ENCODE measurements at places on chromosomes 4 and X. TPM values are rescaled to one million over a fixed set of nuclear protein-coding genes. Genes with fewer than 3 reads are reported as not detected.

The CTSO gene
- total RNA-seq = 15.1 TPM

GRCh38 chr4:150799207-150799606 lies 215.9 kb downstream of the LRBA start:
- no peak for DNase-seq

DNA sequence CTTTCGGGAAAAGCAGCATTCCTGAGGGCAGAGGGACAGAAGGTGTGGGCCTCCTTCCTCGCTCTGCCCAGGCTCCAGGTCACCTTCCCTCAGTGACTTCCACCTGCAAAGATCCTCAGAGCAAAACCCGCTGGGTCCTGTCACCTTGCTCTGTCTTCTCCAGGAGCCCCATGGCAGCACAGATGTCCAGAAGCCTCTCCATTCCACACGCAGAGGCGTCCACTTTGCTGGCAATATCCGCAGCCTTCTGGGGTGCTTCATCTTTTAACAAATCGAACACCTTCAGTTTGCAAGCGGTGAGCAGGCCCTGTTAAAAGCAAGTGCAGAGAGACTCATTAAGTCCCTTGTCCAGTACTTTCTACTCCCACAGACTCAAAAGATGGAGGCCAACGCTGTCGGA lies 27.3 kb downstream of the ASMTL start:
- no peak for DNase-seq

- DNase-seq = no peak
Observed at GRCh38 chr4:144868309-144868708, 222.4 kb downstream of the HHIP start.

The CWH43 gene
- not detected for total RNA-seq

- DNase-seq = no peak
Observed at GRCh38 chr4:135015771-135016170, 814.2 kb upstream of the PABPC4L start.

The ADH1A gene
- not detected for total RNA-seq

GRCh38 chr4:137510557-137511265 lies 21.6 kb downstream of the PCDH18 start:
- no peak for DNase-seq

DNA sequence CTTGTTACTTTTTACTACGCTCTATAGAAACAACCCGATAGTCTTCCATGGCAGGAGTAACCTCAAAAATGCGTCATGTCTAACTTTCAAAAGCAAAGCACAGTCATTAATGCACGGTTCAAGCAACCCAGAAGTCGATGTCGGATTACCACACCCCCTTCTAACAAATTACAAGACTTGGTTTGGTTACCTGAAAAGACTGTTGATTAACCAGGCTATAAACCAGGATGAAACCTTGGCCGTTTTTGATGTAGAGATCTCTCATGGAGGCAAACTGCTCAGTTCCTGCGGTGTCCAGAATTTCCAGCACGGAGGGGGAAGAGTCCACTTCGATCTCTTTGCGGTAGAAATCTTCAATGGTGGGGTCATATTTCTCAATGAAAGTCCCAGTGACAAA lies 2.4 kb downstream of the RAP2C start:
- DNase-seq = no peak

GRCh38 chrX:130100180-130100579 lies 10.1 kb downstream of the ELF4 start:
- DNase-seq = no peak

DNA sequence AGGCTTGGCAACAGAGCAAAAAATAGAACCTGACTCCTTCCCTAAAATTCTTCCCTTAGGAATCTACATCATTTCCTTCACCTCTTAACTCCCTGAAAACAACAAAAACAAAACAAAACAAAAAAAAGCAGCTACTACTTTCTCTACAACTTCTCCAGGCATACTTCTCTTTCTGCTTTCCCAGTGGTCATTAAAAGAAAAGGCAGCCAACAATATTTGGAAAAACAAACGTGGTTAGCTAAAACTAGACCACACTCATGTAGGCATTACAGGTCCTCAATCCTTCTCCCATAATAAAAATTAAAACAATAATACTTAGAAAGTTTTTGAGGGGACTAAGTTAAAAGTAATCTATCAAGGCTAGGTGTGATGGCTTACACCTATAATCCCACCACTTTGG lies 29.0 kb upstream of the SMIM14 start:
- DNase-seq = no peak

GRCh38 chr4:86977621-86978184 lies 42.9 kb downstream of the AFF1 start:
- no peak for DNase-seq

- no peak for DNase-seq
Observed at GRCh38 chr4:189858435-189858834, 82.2 kb upstream of the FRG1 start.

The ZNF157 gene
- total RNA-seq = 0.25 TPM

DNA sequence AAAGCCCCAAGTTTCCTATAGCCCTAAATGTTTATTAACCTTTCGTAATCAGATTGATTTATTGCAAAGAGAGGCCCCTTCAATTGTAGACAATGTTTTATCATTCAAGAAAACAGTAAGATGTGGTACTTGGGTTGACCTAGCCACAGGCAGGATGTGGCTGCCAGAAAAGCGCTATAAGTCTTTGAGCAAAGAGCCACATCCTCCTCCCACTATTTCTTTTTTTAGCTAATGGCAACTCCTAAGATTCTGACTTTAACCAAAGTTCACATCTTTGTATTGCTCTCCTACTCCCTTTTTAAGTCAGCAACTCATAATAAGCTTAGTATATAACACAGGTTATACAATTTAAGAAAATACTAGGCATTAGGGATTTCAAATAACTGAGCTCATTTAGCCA lies 70.7 kb upstream of the PPP3CA start:
- no peak for DNase-seq

DNA sequence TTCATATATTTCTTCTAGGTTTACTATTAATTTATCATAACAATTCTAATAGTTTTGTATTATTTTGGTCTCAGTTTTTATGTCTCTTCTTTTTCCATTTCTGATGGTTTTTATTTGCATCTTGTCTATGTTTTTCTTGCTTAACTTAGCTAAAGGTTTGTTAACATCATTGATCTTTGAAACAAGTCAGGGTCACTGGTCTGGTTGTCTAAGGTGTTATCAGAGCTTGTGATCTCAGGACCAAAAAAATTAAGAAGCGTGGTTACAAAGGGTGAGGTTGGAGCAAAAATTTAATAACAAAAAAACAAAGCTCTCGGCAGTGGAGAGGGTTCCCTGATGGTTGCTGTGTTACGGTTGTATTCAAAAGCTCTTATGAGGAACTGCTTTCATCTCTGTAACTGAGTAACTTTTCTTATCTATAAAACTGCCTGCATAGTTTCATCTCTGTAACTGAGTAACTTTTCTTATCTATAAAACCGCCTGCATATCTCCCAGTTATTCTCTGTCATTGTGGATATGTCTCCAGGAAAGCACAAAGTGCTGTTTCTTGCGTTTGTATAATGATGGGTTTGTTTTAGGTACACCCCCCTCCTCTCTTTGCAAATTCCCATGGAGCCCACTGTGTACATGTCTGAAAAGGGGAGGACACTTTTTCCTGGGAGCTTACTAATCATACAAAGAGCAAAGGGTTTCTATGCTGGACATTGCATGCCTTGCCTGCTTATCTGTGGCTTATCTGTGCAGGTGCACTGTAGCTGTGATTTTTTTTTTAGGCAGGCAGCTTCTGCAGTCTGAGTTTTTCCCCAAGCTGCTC lies 62.4 kb upstream of the UGT2B15 start:
- no peak for DNase-seq

The USP17L28 gene
- total RNA-seq = not detected

- no peak for DNase-seq
Observed at GRCh38 chrX:153732401-153732800, 7.7 kb downstream of the ABCD1 start.

- DNase-seq = no peak
Observed at GRCh38 chrX:13689741-13690211, 848 bp downstream of the RAB9A start.

DNA sequence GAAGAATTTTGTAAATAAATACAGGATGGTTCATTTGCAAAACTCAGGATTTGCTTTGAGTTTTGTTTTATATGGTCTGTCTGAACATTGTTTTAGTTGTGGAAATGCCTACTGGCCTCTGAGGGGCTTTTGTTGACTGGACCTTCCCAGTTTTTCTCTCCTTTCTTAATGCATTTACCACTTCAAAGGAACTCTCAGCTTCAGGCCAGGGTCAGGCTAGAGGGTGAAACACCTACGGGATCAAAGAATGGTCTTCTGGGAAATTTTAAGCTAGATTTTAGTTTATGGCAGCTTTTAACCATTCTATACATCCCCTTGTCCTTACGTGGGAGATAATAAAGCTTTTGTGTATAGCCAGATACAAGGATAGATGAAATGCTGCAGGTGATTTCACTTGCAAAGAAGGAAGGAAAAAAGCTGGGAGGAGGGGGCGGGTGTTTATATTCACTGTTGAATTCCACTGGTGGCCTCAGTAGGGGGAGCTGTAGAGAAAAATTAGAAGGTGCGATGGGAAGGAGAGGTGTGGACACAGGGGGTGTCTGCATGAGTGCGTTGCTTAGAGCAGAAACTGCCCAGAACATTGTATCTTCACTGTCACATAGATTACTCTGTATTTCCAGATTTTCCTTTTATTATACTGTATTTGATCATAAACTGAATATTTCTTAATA lies 151.8 kb downstream of the TSPAN5 start:
- DNase-seq = no peak

The SPANXD gene
- not detected for total RNA-seq

GRCh38 chr4:101157415-101158133 lies 189.8 kb downstream of the PPP3CA start:
- DNase-seq = no peak

DNA sequence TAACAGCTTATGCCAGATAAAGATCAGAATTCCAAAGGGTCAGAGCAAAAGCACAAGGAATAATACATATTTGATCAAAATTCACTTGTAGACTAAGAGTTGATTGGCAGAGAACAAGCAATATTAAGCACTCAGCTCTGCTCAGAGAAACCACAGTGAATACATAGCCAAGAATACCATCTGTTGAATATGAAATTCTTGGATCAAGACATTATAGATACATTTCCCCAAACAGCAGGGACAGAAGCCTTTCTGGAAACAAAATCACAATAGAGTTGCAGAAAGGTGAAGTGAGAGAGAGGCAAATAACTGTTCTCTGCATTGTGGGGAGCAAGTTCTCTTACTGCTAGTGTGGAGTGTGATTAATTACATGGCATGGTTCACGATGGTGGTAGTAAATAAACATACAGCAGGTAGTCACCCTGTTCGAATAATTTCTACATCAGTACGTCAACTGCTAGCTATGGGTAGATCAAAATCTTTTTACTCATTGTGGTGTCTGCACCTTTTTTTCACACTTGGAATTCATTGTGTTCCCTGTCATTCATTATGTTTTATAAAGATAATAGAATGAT lies 366.7 kb downstream of the PCDH7 start:
- peak; percentile 60 for DNase-seq

DNA sequence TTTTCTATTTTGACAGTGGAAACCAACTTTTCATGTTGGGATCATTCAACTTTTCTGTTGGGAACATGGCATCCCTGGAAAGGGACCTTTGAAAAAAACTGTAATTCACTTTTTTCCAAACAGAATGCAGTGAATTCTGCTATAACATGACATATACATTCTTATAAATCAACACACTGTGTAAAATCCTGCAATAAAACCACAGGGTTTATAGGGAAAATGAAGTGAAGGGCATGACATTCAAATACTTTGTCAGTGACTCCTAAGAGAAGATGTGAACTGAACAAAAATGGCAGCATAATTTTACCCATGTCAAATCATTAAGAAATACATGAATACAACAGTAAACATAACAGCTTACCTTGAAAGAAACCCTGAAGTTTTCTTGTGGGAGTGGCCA lies 264.5 kb upstream of the ANKRD50 start:
- DNase-seq = no peak

DNA sequence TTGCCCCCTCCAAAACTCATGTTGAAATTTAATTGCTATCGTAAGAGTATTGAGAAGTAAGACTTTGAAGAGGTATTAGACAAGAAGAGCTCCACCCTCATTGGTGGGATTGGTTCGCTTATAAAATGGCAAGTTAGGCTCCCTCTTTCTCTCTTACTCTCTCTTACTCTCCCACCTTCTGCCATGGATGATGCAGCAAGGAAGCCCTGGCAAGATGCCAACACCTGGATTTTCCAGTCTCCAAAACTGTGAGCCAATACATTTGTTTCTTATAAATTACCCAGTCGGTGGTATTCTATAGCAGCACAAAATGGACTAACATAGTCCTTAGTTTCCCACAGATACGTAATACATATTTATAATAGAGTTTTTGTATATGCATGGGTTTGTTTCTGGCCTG lies 119.4 kb downstream of the DDIT4L start:
- DNase-seq = no peak

The RBM46 gene
- not detected for total RNA-seq

DNA sequence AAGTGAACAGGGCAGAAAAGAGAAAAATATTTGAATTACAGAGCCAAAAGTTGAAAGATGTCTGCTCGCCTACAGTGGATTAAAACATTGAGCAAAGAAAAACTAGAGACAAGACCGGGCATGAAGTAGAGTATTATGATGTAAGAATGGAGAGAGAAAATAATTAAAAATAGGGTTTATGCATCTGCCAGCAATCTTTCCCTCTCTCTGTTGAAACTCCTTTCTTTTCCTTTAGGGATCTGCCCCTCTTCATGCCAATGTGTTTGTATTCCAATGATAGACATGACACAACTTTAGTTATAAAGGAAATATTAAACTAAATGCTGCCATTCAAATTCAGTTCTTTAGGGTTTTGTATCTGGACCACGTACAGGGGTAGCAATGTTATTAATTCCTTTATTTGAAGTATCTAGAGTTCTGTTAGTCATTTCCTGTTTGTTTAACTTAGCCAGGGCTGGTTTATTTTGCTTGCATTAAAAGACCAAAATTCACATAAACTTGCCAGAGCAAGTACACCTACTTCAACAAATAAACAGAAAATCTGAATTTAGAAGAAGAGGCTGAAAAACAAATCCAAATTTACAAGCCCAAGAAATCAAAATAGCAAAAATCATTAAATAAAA lies 202.6 kb downstream of the SPOCK3 start:
- no peak for DNase-seq

The TMSB15B gene
- total RNA-seq = not detected

DNA sequence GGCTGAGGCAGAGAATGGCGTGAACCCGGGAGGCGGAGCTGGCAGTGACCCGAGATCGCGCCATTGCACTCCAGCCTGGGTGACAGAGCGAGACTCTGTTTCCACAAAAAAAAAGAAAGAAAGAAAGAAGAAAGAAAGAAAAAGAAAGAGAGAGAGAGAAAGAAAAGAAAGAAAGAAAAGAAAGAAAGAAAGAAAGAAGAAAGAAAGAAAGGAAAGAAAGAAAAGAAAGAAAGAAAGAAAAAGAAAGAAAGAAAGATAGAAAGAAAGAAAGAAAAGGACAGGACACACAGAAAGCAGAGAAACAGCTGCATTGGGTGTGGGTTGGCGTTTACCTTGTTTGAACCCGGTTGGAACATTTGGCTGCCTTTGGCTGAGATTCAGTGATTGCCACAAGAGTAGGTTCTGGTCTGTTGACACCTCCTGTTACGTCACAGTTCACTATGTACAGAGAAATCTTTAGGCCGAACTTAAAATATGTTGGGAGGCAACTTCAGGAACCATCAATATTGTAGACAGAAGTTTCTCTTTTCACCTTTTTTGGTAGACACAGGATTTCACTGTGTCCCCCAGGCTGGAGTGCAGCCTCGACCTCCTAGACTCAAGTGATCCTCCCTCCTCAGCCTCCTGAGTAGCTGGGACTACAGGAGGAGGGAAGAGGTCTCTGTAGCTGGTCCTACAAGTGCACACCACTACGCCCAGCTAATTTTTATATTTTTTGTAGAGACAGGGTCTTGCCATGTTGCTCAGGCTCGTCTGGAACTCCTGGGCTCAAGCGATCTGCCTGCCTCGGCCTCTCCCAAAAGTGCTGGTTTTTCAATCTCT lies 16.3 kb upstream of the PLCXD1 start:
- no peak for DNase-seq
